T-cell (primary cell): ENCODE measurements at places on chromosomes 16 and 17.

DNA sequence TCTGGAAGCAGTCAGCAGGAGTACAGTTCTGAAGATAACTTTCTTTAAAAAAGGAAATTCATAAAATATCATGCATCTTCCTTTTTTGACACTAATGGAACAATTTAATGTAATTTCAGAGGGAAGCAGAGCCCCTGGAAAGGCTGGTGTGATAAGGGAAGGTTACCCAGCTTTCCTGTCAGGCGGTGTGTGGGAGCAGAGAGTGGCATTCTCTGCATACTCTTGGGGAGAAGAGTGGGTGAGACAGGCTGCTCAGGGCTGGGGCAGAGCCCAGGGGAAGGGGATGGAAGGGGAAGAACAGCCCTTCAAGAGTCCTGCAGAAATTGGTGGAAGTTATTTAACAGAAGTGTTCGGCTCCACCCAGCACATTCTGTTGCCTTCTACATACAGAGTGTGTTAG lies 84.7 kb downstream of the PRKCB start:
- no peak for DNase-seq

- DNase-seq = no peak
Measured at GRCh38 chr17:81294512-81295030, 536 bp downstream of the SLC38A10 start.

DNA sequence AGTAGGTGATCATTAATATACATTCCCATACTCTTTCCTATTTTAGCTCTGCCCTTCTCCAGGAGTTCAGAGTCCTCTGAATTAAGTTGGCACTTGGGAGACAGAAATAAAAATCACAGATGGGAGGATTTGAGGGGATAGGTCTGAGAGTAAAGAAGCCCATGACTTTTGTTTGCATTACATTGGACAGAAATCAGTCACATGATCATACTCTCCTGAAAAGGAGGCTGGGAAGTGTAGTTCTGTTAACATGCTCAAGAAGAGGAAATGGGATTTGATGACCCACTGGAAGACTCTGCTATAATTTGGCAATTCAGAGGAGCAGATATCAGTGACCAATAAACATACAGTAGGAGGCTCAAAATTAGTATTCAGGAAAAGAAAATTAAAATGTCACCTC lies 674.9 kb upstream of the C16orf82 start:
- DNase-seq = no peak

DNA sequence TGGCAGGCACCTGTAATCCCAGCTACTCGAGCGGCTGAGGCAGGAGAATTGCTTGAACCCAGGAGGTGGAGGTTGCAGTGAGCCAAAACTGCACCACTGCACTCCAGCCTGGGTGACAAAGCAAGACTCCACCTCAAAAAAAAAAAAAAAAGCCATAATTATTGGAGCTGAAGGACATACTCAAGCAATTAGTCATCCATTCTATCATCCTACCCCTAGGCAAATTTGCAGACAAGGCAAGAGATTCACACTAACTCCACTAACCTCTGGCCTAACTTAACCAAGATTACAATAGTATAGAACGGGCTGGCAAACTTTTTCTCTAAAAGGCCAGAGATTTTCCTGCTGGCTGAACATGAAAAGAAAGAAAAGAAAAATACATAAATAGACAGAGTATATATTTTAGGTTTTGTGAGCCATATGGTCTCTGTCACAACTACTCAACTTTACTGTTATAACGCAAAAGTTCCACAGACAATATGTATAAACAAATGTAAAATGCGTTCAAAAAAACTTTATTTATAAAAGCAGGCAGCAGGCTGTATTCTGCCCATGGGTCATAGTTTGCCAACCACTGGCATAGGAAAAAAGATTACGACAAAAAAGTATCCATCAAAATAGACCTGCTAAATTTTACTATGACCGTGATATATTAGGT lies 29.7 kb downstream of the BRIP1 start:
- DNase-seq = no peak

GRCh38 chr16:29662729-29663015 lies 375 bp upstream of the SPN start:
- DNase-seq = peak; percentile 41

DNA sequence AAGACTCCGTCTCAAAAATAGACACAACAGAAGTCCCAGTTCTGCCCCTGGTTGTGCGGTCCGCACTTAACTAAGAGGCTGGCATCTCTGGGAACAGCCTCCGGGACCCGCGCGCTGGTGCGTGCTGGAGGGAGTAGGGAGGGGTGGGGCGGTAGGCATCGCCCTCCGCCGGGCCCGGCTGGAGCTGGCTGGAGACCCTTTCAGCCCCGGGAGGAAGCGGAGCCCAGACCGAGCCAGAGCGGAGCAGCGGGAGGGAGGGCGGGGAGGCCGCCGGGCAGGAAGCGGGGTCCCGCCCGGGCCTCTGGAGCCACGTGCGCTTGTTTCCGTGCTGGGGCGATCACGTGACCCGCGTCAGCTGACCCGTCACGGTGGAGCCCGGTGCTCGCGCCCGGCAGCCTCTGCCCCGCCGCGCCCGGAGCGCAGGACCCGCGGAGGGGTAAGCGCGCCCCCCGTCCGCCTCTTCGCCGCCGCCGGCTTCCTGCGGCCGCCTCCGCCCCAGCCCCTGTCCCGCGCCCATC lies at the start of gene WDR81:
Gene WDR81 (plus strand): TSS at position 354 of the 518 bp plus-strand sequence. CDS start 256 bp downstream, outside the sequence.
- DNase-seq = peak; percentile 82

- no peak for DNase-seq
Measured at GRCh38 chr17:74113952-74114351, 89.5 kb upstream of the RPL38 start.

- DNase-seq = no peak
Measured at GRCh38 chr17:39793301-39793872, 55.6 kb downstream of the GRB7 start.

GRCh38 chr17:69335058-69335457 lies 8.1 kb upstream of the ABCA5 start:
- DNase-seq = no peak

- no peak for DNase-seq
Measured at GRCh38 chr17:67461228-67461780, 84.2 kb downstream of the PITPNC1 start.

GRCh38 chr16:20372701-20373100 lies 20.2 kb upstream of the UMOD start:
- no peak for DNase-seq

DNA sequence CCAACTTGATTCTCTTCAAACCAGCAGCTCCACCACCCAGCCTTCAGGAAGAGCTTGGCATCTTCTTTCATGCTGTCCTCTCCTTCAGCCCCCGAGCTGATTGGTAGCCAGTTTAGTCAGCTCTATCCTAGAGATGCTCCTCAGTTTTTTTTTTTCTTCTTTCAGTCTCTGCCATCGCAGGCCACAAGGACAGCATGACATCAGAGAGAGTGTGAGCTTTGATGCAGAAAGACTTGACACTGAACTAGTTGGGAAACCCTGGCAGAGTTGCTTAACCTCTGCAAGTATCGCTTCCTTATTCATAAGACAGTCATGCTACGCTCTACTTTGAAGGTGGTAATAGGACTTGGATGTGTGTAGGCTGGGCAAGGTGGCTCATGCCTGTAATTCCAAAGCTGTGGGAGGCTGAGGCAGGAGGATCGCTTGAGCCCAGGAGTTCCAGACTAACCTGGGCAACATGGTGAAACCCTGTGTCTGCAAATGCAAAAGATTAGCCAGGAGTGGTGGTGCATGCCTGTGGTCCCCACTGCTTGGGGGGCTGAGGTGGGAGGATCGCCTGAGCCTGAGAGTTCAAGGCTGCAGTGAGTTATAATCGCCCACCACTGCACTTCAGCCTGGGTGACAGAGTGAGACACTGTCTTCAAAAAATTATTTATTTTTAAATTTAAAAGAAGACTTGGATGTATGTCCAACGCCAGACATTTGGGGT lies 2.6 kb downstream of the CD300LB start:
- DNase-seq = no peak

GRCh38 chr16:75398333-75398732 lies 35.0 kb downstream of the CFDP1 start:
- no peak for DNase-seq

- DNase-seq = no peak
Measured at GRCh38 chr17:30256756-30257506, 21.4 kb upstream of the SLC6A4 start.

GRCh38 chr16:19722269-19722952 lies 4.3 kb downstream of the IQCK start:
- no peak for DNase-seq

- peak; percentile 12 for DNase-seq
Measured at GRCh38 chr17:9079461-9080103, 58.3 kb downstream of the NTN1 start.

DNA sequence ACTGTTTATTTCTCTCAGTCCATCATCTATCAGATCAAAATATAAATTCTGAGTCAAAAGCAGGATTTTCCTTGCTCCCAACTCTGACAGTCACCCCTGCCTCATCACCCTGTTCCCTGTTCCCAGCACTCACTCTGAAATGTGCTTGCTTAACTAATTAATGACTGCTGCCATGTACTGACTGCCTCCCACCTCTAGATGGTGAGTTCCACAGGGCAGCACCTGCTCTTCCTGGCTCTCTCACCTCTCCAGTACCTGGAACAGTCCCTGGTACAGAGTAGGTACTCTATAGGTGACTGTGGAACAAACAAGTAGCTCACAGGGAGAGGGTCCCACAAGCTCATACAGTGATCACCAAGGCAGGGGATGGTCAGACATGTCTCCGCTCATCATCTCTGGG lies 114.3 kb upstream of the C16orf82 start:
- DNase-seq = no peak

- no peak for DNase-seq
Measured at GRCh38 chr16:48053418-48053745, 102.4 kb downstream of the ABCC12 start.

GRCh38 chr17:68785565-68786486 lies 169.4 kb downstream of the ABCA8 start:
- DNase-seq = no peak

DNA sequence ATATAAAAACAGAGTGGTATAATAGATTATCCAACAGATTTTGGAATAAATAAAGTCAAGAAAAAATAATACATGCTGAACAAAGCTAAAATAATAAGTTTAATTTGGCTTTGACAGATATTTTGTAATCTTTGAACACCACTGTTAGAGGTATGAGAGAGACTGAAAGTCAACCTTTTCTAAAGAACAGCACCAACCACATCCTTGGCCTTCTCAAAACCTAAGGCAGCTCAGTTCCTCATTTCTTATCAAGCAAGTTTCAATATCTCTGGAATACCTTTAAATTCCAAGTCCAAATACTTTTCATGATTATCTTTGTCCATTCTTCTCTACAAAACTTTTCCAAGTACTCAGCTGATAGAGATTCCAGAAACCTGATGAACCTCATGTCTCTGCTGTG lies 1603.8 kb downstream of the CDH8 start:
- DNase-seq = no peak

DNA sequence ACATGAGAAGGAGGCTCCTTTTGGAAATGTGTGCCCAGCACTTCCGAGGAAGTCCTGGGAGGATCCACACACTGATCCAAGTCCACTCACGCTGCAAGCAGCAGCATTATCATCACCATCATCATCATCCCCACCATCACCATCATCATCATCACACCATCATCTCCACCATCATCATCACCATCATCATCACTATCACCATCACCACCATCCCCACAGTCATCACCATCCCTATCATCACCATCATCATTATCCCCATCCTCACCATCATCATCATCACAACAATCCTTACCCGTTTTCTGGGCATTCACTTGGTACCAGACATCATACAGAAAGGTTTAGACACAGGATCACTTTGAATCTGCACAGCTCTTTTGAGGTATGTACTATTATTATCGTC lies 47.8 kb upstream of the ACSF3 start:
- no peak for DNase-seq

- DNase-seq = no peak
Measured at GRCh38 chr17:40548982-40549685, 16.1 kb downstream of the CCR7 start.

DNA sequence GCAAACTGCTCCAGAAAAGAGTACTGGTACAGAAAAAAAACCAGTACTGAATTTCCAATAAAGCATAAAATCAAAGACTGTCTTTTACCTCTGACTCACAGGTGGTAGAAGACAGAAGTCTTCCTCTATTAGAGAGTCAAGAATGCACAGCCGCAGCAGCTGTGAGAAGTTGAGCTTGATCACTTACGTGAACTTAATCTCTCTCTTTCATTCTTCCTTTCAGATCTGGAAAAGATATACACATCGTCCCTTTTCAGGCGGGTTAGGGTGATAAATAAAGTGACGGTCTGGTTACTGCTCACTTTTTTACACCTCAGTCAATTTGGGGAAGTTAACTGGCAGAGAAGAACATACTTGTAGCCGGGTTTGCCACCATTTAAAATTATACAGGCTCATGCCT lies 3.9 kb downstream of the IFT140 start:
- DNase-seq = no peak

DNA sequence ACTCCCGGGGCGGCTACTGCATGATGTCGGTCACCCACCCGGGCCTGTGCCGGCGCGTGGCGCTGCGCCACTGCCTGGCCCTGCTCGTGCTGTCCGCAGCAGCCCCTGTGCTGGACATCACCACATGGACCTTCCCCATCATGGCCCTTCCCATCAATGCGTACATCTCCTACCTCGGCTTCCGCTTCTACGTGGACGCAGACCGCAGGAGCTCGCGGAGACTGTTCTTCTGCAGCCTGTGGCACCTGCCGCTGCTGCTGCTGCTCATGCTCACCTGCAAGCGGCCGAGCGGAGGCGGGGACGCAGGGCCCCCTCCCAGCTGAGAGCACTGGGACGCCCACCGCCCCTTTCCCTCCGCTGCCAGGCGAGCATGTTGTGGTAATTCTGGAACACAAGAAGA lies 29.8 kb downstream of the CDRT15 start:
- DNase-seq = no peak

GRCh38 chr16:90032674-90033331 lies 13.5 kb upstream of the DBNDD1 start:
- DNase-seq = no peak

- DNase-seq = no peak
Measured at GRCh38 chr16:1992704-1993317, 3.0 kb downstream of the SYNGR3 start.

DNA sequence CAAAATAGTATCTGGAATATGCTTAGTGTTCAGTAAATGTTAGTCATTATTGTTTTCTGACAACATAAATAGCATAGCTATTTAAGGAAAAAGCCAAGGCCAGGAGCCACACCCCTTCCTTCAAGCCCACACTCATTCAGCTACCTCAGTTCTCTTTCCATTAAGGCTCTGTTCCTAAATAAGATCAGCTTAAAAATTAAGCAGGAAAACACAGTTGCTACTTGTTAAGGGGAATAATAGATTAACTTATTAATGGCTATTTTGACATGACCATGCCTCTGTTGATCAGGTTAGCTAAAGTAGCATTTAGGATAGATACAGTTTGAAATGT lies 158.1 kb downstream of the CHD9 start:
- DNase-seq = no peak

DNA sequence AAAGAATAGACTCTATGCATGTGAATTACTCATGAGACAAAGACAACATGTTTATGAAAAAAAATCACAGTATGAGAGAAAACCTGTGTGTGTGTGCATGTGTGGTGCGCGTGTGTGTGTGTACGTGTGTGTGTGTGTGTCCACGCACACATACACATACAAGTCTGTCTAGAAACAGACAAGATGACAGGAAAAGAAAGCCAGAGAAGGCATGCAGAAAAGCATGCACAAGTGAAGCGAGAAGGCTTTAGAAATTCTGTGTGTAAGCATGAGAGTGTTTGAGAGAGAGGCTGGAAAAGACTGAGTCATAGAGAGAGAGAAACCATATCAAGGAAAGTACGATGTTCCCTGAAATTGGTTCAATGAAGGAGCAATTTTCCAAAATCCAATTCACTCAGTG lies 566.4 kb upstream of the C16orf82 start:
- no peak for DNase-seq

- DNase-seq = no peak
Measured at GRCh38 chr17:14321476-14321949, 20.6 kb downstream of the HS3ST3B1 start.
